ENCODE measurements at places on chromosomes 2 and 18. TPM values are rescaled to one million over a fixed set of nuclear protein-coding genes. Genes with fewer than 3 reads are reported as not detected.

WDR54 gene
- total RNA-seq, result 3.4 TPM

CDH2 gene
- 233 TPM for total RNA-seq

RDH14 gene
- 55.6 TPM for total RNA-seq

CBLN2 gene
- total RNA-seq, result 0.09 TPM

QPCT gene
- 2.5 TPM for total RNA-seq

DPP4 gene
- total RNA-seq, result 0.56 TPM

POTEF gene
- not detected for total RNA-seq
